ENCODE measurements at places on chromosomes 16 and 17.

- DNase-seq: no peak
Observed at GRCh38 chr17:65191811-65192740, 54.9 kb downstream of the RGS9 start.

GRCh38 chr17:13114601-13115031, 96.8 kb upstream of the ELAC2 start:
- no peak for DNase-seq

- no peak for DNase-seq
Observed at GRCh38 chr17:14715561-14715960, 414.7 kb downstream of the HS3ST3B1 start.

- no peak for DNase-seq
Observed at GRCh38 chr17:57370037-57370581, 113.8 kb downstream of the MSI2 start.

GRCh38 chr17:8875436-8875835, 8.0 kb upstream of the PIK3R6 start:
- DNase-seq: no peak
